ENCODE measurements at places on chromosomes 7 and 10.

DNA sequence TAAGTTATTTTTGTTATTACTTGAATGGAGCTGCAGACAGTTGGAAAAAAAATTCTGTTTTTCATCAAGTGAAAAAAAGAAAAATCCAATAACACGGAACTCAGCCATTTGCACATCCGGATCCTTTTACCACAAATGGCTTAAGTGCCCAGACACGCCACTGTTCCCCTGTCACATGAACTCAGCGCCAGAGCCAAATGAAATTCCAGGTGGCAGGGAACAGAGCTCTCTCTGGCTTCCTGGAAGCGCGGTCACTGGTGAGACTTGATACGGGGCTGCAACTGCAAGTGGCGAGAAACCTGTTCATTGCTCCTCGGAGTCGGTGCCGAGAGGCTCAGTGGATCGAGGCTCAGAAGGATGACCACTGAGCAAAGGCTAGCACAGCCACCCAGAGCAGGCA lies 60.8 kb upstream of the NPTX2 start:
- no peak for DNase-seq

- DNase-seq = no peak
Measured at GRCh38 chr7:131045526-131045925, 282.1 kb upstream of the MKLN1 start.

DNA sequence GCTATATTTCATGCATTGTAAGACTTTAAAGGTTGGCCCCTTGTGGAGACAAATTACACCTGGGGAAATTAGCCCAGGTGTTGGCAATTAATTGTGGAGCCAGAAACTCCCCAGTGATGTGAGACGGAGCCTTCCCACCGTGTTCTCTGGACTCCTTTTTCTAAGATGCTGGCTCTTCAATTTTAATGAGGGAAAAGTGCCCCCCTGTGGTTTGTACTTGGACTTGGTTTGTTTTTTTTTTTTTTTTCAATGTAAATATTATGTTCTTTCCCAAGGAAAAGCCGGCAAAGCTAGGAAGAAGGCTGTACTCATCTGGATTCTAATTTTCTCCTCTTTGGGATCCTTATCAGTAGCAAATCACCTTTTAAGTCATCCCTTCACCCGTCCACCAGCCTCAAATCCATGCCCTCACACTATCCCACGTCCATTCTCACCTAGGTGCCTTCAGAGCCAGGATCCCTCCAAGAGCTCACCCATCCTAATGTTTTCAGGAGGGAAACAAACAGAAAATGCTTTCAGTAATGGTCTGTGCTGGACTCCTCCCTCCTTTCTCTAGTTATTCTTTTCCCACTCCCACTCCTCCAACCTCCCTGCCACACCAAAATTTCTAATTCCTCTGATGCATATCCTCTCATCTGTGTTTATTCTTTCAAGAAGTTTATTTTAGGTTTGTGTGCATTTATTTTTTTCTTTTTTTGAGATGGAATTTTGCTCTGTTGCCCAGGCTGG lies 20.4 kb upstream of the ST8SIA6 start:
- DNase-seq = no peak

- DNase-seq = no peak
Measured at GRCh38 chr7:27433581-27433980, 191.0 kb downstream of the EVX1 start.

- DNase-seq = peak; percentile 47
Measured at GRCh38 chr10:63466144-63466935, 563 bp upstream of the JMJD1C start.

GRCh38 chr7:2714636-2715035 lies 26.6 kb downstream of the AMZ1 start:
- DNase-seq = no peak

GRCh38 chr10:61554925-61555324 lies 101.7 kb upstream of the TMEM26 start:
- DNase-seq = no peak

DNA sequence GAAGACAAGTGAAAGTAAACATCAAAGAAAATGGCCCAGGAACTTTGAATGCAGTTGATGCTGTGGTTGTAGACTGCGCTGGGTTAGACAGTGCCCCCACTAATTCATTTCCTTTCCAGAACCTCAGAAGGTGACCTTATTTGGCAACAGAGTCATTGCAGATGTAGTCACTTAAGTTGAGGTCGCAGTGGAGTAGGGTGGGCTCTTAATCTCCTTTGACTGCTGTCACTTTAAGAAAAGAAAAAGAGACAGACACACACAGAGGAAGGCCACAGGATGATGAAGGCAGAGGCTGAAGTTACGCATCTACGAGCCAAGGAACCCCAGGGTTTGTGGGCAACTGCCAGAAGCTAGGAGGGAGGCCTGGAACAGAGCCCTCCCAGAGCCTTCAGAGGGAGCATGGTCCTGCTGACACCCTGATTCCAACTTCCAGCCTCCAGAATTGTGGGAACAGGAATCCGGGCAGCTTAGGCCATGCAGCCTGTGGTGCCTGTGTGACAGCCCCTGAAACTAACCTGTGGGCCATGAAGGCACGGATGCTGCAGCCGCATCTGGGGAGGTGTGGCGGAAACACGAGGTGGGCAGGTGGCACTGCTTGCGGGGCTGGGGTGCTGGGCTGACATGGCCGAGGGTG lies 107.6 kb downstream of the PRKAG2 start:
- DNase-seq = no peak

DNA sequence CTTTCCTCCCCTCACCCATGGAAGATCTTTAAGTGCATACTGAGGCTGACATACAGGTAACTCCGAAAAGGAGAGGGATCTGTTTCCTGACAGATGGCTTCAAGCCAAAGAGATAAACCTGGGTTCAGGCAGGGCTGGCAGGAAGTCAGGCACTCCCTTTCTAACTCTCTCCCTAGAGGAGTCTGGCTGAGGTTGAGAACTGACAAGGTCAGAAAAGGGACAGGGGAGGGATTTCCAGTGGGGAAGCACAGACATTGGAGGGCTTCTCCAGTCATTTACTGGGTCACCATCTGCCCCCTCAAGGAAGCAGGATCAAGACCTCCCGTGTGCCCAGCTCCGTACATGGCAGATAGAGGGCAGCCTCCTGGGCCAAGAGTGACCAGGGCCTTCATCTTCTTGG lies 31.6 kb downstream of the TLX1 start:
- no peak for DNase-seq

DNA sequence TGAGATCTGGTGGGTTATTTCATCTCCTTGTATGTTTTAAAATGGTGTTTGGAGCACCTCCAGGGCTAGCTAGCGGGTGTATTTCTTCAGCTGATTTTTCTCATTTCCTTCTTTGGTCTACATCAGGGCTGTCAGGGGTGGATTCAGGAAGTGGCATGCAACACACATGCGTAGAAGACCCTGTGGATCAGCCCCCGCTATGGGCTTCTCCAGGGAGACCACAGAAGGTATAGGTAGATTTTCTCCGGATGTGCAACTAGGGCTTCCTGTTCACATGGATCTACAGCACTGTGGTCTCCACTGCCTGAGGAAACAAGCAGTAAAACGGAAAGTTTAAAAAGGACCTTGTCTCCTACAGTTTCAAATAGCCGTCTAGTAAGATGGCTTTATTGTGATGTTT lies 10.4 kb downstream of the NUB1 start:
- no peak for DNase-seq

DNA sequence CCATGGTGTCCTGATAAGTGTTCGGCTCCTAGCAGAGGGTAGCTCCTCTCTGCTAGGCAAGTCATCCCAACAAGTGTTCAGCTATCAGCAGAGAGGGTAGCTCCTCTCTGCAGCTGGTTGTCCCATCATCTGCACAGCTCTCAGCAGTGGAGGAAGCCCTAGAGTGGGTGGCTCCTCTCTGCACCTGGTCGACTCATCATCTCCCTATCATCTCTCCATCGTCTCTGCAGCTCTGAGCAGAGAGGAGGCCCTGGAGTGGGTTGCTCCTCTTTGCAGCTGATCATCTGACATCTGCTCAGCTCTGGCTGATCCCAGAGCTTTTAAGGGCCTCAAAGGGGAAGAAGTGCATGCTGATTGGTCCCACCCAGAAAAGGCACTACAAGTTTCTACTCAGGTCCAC lies 199.9 kb upstream of the KMT2E start:
- no peak for DNase-seq

DNA sequence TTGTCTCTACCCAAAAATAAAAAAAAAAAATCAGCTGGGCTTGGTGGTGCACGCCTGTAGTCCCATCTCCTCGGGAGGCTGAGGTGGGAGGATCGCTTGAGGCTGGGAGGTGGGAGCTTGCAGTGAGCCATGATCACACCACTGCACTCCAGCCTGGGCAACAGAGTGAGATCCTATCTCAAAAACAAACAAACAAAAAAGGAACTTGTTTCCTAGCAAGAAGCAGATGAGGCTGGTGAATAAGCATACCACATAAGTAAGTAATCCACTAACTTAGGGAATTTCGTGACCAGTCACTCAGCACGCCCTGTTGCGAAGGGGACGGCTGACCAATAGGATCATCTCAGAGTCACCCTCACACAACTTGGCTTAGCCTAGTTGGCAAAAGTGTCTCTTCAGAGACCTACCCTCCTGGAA lies 64.6 kb downstream of the CUX1 start:
- peak; percentile 90 for DNase-seq

DNA sequence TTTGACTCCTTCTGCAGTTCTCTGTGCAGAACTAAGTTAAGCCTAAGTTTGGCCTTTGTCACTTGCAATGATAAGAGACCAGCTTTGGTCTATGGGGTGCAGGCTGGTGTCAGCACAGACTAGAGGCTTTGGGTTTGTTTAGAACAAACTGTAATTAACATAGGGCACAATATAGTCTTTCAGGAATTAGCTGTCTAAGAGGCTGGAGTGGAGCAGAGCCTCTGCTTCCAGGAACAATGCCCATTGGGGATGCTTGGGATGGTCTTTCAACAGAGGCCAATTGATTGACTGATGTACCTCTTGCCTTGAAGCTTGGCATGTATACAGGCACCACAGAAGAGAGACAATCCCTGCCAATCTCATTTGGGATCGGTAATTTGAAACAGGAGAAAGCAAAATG lies 4.7 kb downstream of the SUFU start:
- DNase-seq = no peak

DNA sequence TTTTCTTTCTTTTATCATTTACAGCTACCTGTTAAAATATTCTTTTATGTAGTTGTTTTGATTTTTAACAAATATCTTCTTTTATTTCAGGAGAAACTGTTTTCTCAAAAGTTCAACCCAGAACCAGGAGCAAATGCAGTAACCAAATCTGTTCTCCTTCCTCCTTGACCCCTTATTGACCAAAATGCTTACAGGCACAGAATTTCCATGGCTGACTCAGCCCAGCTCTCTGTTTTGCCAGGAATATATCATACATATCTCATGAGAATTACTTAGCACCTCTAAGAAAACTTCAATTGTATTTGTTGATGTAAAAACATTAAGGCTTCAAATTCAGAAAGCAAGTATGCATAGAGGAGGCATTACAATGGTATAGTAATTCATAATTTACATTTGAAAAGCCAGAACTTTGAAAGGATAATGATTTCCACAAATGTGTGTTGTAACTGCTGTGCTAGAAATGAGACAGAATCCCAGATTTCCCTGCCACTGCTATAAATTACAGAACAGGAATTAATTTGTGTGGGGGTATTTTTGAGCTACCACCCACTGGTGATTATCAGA lies 2.2 kb downstream of the GSAP start:
- DNase-seq = no peak

DNA sequence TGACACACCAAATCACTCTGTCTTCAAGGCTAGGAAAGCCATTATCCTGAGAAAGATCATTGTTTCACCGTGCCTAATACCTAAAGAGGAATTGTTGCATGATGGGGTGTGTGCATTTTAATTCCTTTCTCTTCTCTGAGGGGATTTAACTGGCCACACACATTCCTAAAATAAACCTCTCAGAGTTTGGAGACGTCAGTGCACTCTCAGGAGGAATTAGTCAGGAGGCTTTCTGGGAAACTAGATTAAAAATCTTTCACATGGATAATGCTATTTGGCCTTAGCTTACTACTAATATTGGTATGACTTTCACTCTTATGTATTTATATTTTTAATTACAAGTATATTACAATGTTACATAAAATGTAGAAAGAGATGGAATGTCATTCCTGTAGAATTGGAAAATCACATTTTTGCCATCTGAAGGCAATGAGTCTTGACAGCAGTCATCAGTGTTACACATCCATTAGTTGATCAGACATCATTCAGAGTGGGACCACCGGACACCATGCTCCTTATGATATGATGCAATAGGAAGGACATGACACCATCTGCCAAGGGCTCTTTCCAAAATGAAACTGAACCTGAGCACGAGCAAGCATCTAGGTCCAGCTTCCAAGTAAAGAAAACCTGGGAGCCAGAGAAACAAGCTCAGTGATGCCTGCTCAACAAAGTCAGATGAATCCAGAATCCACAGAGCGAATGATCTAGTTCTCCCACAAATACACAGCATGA lies 43.1 kb upstream of the TMEM273 start:
- DNase-seq = no peak

GRCh38 chr7:99033765-99034164 lies 110.1 kb downstream of the SMURF1 start:
- no peak for DNase-seq

DNA sequence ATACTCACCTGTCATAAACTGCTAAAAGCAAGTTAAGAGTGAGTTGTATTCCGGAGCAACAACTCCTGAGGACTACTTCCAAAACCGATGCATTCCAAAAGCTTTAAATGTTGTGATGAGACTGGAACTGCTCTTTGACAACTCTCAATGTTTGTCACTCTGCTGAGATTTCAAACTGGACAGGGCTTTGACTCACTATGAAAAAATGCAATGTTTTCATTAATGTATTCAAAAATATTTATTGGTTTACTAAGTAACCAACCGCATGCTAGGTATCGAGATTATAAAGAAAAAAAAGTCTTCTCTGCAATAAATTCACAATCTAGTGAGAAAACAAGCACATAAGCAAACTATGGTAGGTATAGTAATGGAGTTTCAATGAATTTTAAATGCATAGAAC lies 107.9 kb upstream of the GNAI1 start:
- no peak for DNase-seq

DNA sequence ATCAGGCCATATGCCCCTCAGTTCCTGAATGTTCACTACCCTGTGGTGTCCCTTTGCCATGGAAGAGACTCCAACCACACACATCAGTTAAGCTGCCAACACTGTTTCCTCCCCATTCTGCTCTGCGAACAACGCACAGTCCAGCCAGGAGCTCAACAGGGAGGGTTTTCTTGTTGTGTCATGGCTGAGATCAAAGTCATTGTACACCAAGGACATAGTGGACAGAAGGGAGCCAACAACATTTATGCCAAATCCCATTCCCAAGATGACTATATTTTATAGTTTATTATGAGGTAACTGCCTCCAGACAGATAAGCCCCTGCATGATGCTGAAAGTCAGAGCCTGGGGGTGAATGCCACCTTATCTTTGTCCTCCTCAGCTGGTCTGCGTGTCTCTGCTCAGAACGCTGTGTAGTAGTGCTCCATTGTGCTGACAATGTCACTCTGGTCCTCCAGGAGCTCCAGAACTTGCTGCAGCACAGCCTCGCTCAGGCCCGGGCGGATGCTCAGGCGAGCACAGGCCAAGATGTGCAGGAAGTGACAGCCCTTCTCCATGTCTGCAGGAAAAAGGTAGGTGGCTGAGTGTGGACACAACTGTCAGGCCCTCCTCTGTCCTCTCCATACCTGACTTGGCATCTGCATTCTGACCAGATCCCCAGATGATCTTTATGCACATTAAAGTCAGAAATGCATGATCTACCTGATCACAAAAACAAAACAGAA lies 27.1 kb upstream of the SH3PXD2A start:
- no peak for DNase-seq

GRCh38 chr10:114442091-114442630 lies 37.9 kb upstream of the AFAP1L2 start:
- no peak for DNase-seq
